ENCODE measurements at places on chromosomes 4 and X.

GRCh38 chr4:23923840-23924239 is 34.0 kb upstream of the PPARGC1A start:
- DNase-seq, result no peak

DNA sequence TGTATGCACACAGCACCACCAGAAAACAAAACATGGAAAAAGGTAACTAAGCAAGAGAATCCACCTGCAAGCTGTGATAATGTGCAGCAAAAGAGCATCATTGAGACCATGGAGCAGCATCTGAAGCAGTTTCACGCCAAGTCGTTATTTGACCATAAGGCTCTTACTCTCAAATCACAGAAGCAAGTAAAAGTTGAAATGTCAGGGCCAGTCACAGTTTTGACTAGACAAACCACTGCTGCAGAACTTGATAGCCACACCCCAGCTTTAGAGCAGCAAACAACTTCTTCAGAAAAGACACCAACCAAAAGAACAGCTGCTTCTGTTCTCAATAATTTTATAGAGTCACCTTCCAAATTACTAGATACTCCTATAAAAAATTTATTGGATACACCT is 90.2 kb downstream of the TET2 start:
- DNase-seq, result no peak

GRCh38 chr4:126372634-126373033 is 1057.9 kb downstream of the FAT4 start:
- DNase-seq, result no peak

DNA sequence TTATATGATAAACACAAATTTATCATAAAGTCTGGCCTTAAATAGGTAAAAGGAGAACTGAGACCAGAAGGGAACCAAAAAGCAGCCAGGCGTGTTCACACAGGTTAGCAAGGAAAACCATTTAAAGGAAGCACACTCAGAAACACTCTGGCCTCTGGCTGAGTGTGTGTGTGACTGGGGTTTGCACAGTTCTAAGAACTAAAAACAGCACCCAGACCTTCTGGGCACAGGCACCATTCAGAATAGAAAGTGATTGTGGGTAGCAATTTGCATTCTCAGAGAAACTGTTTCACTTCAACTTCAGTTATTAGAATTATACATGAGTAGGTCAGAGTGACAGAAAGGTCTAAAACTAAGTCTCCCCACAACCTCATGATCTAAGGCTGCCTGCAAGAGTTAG is 10.0 kb downstream of the GPR82 start:
- DNase-seq, result no peak

GRCh38 chr4:181647396-181648147 is 595.6 kb upstream of the TENM3 start:
- DNase-seq, result no peak

DNA sequence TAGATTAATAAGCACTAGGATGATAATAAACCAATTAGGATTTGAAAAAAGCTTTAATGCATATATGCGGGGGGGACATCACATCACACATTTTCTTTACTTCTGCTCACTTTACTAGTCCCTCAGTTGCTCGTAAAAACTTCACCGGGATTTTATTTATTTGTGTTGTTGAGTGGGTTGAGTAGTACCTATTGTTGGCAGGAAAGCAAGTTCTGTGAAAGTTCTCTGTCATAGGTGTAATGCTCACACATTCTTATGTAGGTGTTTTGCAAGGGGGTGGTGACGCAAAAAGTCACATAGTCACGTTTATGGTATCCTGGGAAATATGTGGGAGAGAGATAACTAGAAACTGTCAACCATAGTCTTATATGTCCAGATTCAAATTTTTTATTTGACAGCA is 65.3 kb downstream of the PDLIM5 start:
- no peak for DNase-seq
